ENCODE measurements at places on chromosomes 5 and 9. TPM values are rescaled to one million over a fixed set of nuclear protein-coding genes. Genes with fewer than 3 reads are reported as not detected.
A peak's percentile ranks its signal among the peaks of the same experiment; 100 is the strongest.

DNA sequence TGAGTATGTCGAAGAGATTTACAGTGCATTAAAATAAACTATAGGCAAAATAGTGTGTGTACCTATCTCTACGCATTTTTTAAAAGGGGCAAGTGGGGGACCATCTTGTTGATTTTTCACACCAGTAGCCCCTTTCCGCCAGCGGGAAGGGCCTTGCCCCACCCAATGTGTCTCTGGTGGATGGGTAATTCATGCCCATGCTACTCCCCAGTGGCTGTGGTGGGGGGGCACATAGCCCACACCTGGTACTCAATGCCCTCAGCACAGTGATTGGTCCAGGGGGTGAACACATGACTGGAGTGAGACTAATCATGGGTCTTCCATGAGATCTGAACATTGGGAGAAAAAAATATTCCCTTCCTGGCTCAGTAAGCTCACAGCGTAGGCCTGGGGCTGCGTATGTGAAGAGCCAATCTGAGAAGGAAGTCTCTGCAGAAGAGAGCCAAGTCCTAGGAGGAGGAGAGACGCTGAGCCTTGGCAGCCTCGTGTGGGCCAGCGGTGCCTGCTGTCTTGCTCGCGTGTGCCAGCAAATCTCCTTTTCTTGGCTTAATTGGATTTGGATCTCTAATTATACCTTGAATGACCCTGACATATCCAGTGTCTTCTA lies 103.4 kb downstream of the ADAMTS2 start:
- H3K27ac ChIP-seq: peak overlapping the region; percentile 42
- peaks cover 36% of the 10 kb centered on the region for H3K4me1 ChIP-seq
- no peak for DNase-seq
- no peak overlapping the region for H3K4me3 ChIP-seq

- H3K27ac ChIP-seq: peak overlapping the region; percentile 50
- no peaks in the 10 kb centered on the region for H3K27me3 ChIP-seq
- no peaks in the 10 kb centered on the region for H3K36me3 ChIP-seq
Measured at GRCh38 chr5:158911693-158912363, 187.9 kb downstream of the EBF1 start.

- no peak overlapping the region for H3K27ac ChIP-seq
- H3K36me3 ChIP-seq: 0 out of 2 replicates have a peak, but pooled peaks cover 7% of the 10 kb centered on the region
- no peak overlapping the region for H3K4me3 ChIP-seq
- H3K4me1 ChIP-seq: no peaks in the 10 kb centered on the region
Measured at GRCh38 chr9:20941174-20941690, 90.2 kb downstream of the HACD4 start.

- peaks cover 18% of the 10 kb centered on the region for H3K4me1 ChIP-seq
- DNase-seq: peak; percentile 56
- peaks cover 6% of the 10 kb centered on the region for H3K36me3 ChIP-seq
Measured at GRCh38 chr9:2120926-2121689, 106.0 kb downstream of the SMARCA2 start.

DNA sequence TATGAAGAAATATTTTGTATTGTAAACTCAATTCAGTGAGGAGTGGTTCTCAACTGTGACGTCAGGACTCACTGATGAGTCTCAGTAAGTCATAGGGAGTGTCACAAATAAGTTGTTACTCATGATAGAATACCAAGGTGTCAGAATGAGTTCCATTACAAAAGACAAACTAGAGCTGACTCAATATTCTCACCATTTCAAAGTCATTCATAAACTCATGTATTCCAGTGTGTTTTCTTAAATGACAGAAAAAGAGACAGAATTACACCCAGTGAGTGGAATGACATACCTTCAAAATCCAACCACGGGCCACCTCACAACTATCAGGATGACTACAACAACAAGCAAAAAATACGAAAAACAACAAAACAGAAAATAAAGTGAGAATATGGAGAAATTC lies 321.5 kb downstream of the ENC1 start:
- peaks cover 44% of the 10 kb centered on the region for H3K4me1 ChIP-seq
- H3K4me3 ChIP-seq: no peak overlapping the region
- H3K27me3 ChIP-seq: no peaks in the 10 kb centered on the region
- H3K27ac ChIP-seq: peak overlapping the region; percentile 7
- peak; percentile 81 for DNase-seq
- no peaks in the 10 kb centered on the region for H3K36me3 ChIP-seq

DNA sequence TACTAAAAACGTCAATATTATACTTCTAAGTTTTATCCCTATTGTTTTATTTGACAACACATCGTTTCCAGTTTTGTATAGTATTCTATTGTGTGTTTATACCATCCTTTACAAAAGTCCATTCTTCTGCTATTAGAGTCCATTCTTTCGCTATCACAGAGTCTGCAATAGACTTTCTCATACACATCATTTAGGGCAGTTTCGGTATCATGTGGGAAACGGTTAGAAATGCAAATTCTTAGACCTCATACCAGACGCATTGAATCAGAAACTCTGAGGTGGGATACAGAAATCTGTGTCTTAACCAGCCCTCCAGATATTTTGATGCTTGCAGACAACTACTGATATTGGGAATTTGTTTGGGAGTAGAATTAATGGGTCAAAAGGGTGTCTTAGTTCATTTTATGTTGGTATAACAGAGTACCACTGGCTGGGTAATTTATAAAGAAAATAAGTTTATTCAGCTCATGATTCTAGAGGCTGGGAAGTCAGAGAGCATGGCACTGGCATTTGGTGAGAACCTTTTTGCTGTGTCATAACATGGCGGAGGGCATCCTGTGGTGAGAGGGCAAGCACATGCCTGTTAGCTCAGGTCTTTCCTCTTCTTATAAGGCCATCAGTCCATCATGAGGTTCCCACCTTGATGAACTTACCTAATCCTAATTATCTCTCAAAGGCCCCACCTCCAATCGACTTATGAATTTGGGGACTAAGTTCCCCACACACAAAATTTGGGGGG lies 21.1 kb downstream of the CARTPT start:
- H3K36me3 ChIP-seq: no peaks in the 10 kb centered on the region
- no peak for DNase-seq
- no peaks in the 10 kb centered on the region for H3K4me1 ChIP-seq
- no peak overlapping the region for H3K4me3 ChIP-seq
- peaks cover 3% of the 10 kb centered on the region for H3K27me3 ChIP-seq

GRCh38 chr9:78866207-78867132 lies 569.5 kb downstream of the PSAT1 start:
- H3K27ac ChIP-seq: peak overlapping the region; percentile 75
- no peaks in the 10 kb centered on the region for H3K36me3 ChIP-seq
- peak overlapping the region; percentile 12 for H3K4me3 ChIP-seq
- no peaks in the 10 kb centered on the region for H3K27me3 ChIP-seq

DNA sequence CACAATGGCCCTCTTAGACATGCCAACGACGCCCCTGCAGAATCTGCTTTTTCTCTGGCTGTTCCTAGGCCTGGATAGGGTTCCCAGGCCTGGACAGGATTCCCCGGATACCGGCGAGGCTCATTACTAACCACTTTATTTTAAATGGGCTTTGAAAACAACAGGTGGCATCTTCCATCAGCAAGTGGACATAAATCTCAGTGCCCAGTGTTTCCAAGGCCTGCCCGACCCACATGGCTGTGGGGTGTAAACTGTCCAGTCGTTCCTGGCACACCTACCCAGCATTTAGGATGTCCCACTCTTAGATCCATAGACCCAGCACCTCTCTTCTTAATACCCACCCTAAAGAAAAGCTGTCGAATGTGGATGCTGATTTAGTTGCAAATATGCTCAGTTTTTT lies 896 bp downstream of the CMBL start:
- peaks cover 22% of the 10 kb centered on the region for H3K4me1 ChIP-seq
- peak overlapping the region; percentile 60 for H3K27ac ChIP-seq
- no peak for DNase-seq
- peak overlapping the region; percentile 89 for H3K4me3 ChIP-seq
- no peaks in the 10 kb centered on the region for H3K27me3 ChIP-seq
- no peaks in the 10 kb centered on the region for H3K36me3 ChIP-seq

DNA sequence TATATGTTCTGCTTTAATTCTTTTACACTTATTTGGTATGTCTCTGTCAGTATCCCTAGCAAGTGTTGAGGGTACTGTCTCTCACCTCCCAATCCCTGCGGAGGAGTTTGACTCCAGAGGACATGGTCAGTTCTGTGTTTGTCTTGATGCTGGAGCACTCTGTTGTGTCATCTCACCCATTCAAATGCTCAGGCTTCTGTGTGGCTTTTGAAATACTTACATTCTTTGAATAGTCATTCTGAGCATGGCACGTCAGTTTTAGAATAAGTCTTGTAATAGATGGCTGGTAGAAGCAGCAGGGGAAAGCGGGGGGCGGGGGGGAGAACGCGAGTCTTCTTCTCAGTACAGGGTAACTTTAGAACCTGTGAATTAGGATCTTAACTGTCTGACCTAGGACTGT lies 12.3 kb downstream of the MAST4 start:
- no peaks in the 10 kb centered on the region for H3K27me3 ChIP-seq
- H3K4me3 ChIP-seq: no peak overlapping the region
- H3K27ac ChIP-seq: no peak overlapping the region
- DNase-seq: no peak

DNA sequence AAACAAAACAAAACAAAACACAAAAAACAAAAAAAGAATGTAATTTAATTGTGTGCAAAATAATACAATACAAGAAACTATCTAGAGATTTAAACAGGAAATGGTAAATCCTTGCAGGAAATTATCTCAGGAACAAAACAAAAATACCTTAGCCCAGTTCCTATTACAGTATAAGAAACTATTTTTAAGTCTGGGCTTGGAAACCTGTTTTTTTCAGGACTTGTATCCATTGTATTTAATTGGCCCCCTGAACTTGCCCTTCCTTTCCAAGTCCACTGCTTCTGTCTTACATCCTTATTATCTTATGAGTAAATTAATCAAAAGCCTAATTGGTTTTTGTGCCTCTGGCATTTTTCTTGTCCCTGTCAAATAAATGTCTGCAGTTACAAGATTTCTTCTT lies 48.5 kb downstream of the ST8SIA4 start:
- H3K4me1 ChIP-seq: no peaks in the 10 kb centered on the region
- H3K4me3 ChIP-seq: no peak overlapping the region
- no peak for DNase-seq
- H3K27me3 ChIP-seq: no peaks in the 10 kb centered on the region
- H3K36me3 ChIP-seq: no peaks in the 10 kb centered on the region
- no peak overlapping the region for H3K27ac ChIP-seq

- H3K27me3 ChIP-seq: no peaks in the 10 kb centered on the region
- no peaks in the 10 kb centered on the region for H3K36me3 ChIP-seq
- DNase-seq: peak; percentile 55
- H3K27ac ChIP-seq: peak overlapping the region; percentile 93
- peak overlapping the region; percentile 60 for H3K4me3 ChIP-seq
Measured at GRCh38 chr5:159052401-159053011, 47.2 kb downstream of the EBF1 start.

DNA sequence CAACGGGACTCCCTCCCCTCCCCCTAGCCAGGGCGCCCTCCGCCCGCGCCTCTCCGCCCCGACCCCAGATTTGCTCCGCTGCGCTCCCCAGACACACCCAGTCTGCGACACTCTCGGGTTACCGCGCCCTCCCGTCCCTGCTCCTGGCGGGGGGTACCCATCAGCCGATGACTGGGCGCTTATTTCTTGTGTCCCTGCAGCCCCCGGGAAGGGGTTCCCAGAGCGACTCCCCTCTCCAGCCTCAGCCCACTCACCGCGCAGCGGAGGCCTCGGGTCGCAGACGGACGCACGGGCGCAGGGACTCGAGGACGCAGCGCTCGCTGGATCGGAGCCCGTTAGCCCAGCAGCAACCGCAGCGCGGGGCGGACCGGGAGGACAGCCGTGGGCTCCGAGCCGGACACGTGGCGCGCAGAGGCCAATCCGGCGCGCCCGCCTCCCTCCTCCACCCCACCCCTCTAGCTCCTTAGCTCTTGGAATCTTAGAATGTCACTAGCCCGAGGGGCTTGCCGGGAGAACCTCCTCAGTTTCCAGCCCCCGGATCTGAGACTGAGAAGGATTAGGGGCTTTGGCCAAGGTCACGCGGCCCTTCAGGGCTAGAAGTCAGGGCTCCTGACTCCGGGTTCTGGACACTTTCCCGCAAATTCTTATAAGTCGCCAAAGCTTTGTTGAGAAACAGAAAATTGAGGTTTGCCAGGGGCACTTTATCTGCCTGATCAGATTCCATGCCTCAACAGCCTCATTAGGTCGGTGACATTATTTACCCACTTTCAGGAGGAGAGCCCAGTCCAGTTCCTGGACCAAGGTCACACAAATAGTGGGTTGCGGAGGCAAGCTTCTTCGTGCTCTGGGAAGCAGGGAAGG lies at the start of gene ANXA6:
TSS of gene ANXA6 (minus strand) at position 354 of the 861 bp plus-strand sequence. CDS start 9,878 bp downstream, outside the sequence.
- no peaks in the 10 kb centered on the region for H3K27me3 ChIP-seq
- peak within 1 kb of the TSS; percentile 66 for H3K27ac ChIP-seq

DNA sequence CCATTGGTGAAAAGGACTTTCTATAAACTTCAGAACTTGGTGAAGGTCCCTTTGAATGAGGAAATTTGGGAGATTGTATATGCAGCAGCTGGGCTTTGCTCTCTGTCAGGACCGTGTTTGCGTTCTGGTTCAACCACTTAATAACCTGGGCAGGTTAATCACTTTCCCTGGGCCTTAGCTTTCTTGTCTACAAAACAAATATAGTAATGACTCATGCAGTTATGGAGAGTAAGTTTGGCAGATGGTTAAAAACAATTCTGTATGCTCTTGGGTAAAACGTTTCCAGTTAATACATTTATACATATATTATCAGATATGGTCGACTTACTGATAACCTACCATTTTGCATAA lies 197.0 kb downstream of the ARHGEF28 start:
- peak overlapping the region; percentile 31 for H3K27ac ChIP-seq
- DNase-seq: peak; percentile 45
- no peak overlapping the region for H3K4me3 ChIP-seq
- H3K36me3 ChIP-seq: no peaks in the 10 kb centered on the region

- DNase-seq: peak; percentile 94
- H3K36me3 ChIP-seq: peaks cover 32% of the 10 kb centered on the region
- no peaks in the 10 kb centered on the region for H3K27me3 ChIP-seq
- H3K27ac ChIP-seq: peak overlapping the region; percentile 83
- peak overlapping the region; percentile 95 for H3K4me3 ChIP-seq
Measured at GRCh38 chr5:53481887-53482716, 1.7 kb downstream of the FST start.

- H3K27me3 ChIP-seq: no peaks in the 10 kb centered on the region
- no peak overlapping the region for H3K4me3 ChIP-seq
- no peak for DNase-seq
- H3K4me1 ChIP-seq: no peaks in the 10 kb centered on the region
- no peak overlapping the region for H3K27ac ChIP-seq
Measured at GRCh38 chr5:1502046-1502736, 21.6 kb downstream of the LPCAT1 start.

Gene LMBRD2
- 28.2 TPM for total RNA-seq

Gene PKD2L2
- total RNA-seq: not detected

Gene KCNV2
- not detected for total RNA-seq

Gene EXD3
- total RNA-seq: 11.6 TPM

Gene SLC6A3
- total RNA-seq: not detected

Gene CCL21
- not detected for total RNA-seq

Gene IFNA21
- total RNA-seq: not detected

All from GM23248 (cell line).